ENCODE measurements at places on chromosomes 2 and 18.

- DNase-seq, result no peak
These were observed 1.8 kb downstream of the B3GNT7 start for GRCh38 chr2:231397011-231397927.

GRCh38 chr2:33265584-33266338 is 210.7 kb upstream of the RASGRP3 start:
- no peak for DNase-seq

GRCh38 chr2:238285653-238286082 is 2.7 kb downstream of the PER2 start:
- no peak for DNase-seq

- DNase-seq, result peak; percentile 21
These were observed 9.1 kb upstream of the DAW1 start for GRCh38 chr2:227862227-227862740.

DNA sequence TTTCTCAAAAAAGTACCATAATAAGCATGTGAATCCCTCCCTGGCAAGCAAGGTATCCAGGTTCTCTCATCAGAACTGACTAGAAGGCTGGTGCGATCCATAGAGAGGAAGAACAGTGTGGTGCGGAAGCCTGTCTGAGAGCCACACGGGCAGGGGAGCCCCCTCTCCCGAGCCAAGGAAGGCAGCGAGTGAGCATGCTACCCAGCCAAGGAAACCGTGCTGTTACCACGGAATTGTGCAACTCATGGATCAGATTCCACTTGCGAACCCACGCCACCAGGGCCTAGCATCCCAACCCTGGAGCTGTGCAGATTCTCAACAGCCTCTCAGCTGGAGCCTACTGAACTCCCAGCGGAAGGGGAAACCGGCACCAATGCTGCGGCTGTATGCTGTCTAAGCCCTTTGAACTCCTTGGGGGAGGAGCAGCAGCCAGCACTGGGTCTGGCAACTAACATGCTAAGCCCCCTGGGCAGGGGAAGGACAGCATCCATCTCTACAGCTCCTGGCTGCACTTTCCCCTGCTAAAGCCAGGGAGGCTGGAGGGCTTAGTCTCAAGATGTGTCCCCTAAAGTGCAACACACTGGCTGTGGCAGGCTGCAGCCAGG is 823.1 kb downstream of the EPHA4 start:
- DNase-seq, result no peak
